ENCODE measurements at places on chromosomes 6 and 20. TPM values are rescaled to one million over a fixed set of nuclear protein-coding genes. Genes with fewer than 3 reads are reported as not detected.

GRCh38 chr20:48606172-48606840, 221.5 kb downstream of the PREX1 start:
- no peak overlapping the region for H3K27ac ChIP-seq
- H3K27me3 ChIP-seq, result peaks cover 7% of the 10 kb centered on the region
- peaks cover 20% of the 10 kb centered on the region for H3K4me1 ChIP-seq

- DNase-seq, result no peak
- no peak overlapping the region for H3K27ac ChIP-seq
- H3K27me3 ChIP-seq, result no peaks in the 10 kb centered on the region
These were observed 17.9 kb downstream of the TENT5A start for GRCh38 chr6:81734500-81735150.

DNA sequence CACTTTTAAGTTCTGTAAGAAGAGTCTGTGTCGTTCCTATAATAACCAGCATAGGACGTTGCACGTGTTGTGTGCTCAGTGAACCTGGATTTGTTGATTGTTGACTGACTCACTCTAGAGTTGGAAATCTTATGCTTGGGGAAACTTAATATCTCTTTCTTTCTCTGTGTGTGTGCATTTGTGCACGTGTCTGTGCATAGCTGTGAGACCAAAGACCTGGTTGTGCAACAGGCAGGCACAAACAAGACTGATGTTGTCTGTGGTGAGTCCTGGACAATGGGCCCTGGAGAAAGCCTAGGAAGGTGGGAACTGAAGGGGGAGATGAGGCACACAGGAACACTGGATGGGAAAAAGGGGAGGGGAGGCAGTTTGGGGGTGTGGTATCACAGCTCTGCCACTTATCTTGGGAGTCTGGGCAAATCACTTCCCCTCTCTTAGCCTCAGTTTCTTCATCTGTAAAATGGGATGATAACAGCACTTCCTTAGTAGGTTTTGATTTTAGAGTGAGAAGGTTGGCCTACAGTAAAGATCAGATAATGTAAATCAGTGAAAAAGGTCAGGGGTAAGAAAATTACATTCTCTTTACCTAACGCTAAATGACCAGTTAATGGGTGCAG, 8.4 kb downstream of the CD40 start:
- no peaks in the 10 kb centered on the region for H3K36me3 ChIP-seq
- H3K27ac ChIP-seq, result no peak overlapping the region
- H3K4me1 ChIP-seq, result peaks cover 20% of the 10 kb centered on the region

DNA sequence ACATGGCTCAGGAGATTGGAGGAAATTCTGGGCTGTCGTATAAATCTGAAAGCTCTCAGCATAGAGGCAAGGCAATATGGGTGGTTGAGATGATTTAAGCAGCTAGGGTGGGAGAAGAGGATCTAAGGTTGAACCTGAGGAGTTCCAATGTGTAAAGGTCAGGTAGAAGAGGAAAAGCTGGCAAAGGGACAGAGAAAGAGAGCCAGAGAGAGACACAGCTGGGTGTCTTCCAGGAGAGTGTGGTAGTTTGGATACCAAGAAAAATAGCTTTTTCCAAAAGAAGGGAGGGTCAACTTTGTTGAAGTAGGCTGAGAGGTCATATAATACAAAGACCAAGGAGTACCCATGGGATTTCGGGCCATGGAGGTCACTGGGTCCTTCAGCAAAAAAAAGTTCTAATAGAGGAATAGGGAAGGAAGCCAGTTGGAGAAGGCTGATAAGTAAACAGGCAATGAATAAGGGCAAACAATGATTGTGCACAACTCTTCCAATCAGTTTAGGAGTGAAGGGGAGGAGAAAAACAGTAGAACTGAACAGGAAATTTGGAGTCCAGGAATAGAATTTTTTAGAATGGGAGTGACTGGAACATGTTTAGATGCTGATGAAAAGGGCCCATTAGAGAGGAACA, 135.1 kb downstream of the QRSL1 start:
- no peaks in the 10 kb centered on the region for H3K27me3 ChIP-seq
- H3K36me3 ChIP-seq, result no peaks in the 10 kb centered on the region
- H3K4me1 ChIP-seq, result peaks cover 24% of the 10 kb centered on the region
- no peak overlapping the region for H3K27ac ChIP-seq
- no peak overlapping the region for H3K4me3 ChIP-seq

Gene SAMD10
- 6.1 TPM for total RNA-seq

- H3K36me3 ChIP-seq, result no peaks in the 10 kb centered on the region
- DNase-seq, result no peak
- H3K27me3 ChIP-seq, result no peaks in the 10 kb centered on the region
- H3K4me1 ChIP-seq, result no peaks in the 10 kb centered on the region
- H3K4me3 ChIP-seq, result no peak overlapping the region
- no peak overlapping the region for H3K27ac ChIP-seq
These were observed 36.8 kb upstream of the ME1 start for GRCh38 chr6:83467620-83468036.

Gene HLA-C
- 77.1 TPM for total RNA-seq

DNA sequence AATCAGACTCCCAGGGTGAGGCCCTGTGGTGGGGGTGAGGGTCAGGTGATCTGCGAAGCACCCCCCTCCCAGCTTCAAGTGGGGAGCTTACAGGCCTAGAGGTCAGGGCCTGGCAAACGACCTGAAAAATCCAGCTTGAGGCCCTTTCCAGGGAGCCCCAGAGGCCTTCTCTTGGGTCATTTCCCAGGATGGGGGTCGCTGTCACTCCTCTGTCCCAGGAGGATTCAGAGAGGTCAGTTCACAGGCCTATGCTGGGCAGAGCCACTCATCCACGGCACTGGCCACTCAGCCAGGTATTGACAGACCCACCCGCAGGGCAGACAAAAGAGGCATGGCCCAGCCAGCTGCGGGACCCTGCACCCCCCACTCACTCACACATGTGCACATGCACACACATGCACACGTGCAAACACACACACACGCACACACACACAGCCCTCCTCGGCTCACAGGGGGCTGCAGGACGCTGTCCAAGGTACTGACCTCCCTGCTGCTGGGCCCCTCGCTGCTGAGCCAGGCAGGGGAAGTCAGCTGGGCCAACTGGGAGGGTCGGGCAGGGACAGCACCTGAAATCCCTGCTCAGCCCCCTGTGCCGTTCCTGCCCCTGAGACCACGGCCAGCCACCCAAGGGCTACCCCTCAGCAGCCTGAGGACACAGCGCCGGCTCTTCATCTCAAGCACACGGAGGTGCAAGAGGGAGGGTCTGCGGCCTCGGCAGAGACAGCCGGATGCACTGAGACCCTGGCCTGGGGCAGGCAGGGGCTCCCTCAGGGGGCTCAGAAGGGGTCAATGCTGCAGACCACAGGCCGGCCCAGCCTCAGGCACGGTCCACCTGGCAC, 113.8 kb downstream of the TAF4 start:
- no peaks in the 10 kb centered on the region for H3K27me3 ChIP-seq
- DNase-seq, result no peak
- peaks cover 31% of the 10 kb centered on the region for H3K4me1 ChIP-seq

DNA sequence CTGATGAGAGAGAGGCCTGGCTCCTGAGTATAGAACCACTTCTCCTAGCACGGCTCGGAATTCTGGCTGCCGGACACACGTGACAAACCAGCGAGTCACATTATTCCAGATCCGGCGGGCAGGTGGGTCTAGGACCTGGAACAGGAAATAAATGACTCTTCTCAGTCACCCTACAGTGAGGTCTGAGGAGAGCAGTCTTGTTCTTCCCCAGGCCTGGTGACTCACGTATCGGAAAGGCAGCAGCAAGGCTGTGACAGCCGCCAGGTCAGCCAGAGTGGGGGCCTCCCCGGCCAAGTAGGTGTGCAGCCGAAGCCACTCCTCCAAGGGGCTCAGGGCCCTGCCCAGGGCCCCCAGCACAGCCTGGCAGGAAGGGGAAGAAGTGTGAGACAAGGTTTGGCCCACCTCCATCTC, 2.8 kb downstream of the VARS1 start:
- no peak overlapping the region for H3K27ac ChIP-seq
- no peak overlapping the region for H3K4me3 ChIP-seq
- DNase-seq, result no peak
- H3K4me1 ChIP-seq, result peaks cover 25% of the 10 kb centered on the region
- H3K27me3 ChIP-seq, result no peaks in the 10 kb centered on the region
- peaks cover 30% of the 10 kb centered on the region for H3K36me3 ChIP-seq

DNA sequence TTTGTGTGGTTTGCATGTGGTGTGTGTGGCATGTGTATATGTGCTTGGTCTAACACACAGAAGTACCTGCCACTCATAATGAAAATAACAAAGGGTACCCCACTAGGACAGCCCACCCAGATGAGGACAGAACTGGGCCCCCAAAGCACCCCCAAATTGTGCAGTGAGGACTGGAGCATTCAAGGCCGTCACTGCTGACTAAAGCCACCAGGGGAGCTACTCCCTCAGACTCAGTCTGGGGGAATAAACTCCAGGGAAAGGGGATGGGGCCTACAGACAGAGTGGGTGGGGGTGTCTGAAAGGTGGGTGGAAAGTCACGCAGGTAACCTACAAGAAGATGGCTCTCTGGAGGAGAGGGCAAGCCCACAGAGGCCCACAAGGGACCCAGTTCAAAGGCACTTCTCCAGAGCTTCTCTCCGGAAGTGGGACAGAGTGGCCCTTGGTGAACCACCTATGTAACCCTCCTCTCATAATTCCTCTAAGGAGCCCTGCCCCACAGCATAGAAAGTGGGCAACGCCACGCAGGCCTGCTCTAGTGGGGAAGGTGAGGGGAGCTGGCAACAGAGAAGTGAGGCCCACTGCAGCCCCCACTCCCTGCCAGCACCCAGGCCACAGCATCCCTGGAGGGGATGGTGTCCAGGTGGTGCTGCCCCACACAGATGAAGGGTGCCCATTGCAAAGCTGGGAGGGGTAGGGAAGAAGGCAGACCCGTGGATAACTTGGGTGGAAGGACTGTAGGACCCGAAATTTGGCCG, 122.8 kb upstream of the MAFB start:
- H3K4me3 ChIP-seq, result no peak overlapping the region
- H3K27me3 ChIP-seq, result peaks cover 2% of the 10 kb centered on the region
- no peak for DNase-seq
- H3K4me1 ChIP-seq, result no peaks in the 10 kb centered on the region
- no peak overlapping the region for H3K27ac ChIP-seq

Gene HSPA12B
- not detected for total RNA-seq

GRCh38 chr6:79598012-79598411, 33.1 kb upstream of the SH3BGRL2 start:
- H3K4me3 ChIP-seq, result no peak overlapping the region
- H3K27ac ChIP-seq, result no peak overlapping the region
- H3K27me3 ChIP-seq, result no peaks in the 10 kb centered on the region
- H3K4me1 ChIP-seq, result peaks cover 21% of the 10 kb centered on the region
- no peak for DNase-seq

DNA sequence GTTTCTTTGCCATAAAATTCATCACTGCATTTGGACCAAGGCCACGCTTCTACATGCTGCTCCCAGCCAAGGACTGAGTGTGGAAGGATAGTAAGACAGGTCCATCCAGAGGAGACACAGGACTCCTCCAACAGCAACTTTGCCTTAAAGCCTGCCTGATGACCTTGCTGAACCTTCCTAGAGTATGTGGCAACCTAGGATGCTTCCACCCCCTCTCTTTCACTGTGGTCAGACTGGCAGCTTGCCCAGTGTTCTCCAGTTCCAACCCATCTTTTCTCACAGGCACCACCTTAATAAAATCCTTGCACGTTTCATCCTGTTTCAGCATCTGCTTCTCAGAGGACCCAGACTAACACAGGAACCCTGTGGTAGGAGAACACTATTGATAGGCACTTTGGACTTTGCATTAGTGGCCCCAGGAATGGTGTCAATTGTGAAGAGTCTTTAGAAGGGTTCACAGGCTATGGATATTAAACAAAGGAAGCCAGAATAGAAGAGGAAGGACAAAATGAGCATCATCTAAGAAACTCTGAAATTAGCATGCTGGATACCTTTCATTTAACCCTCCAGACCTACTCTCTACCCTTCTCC, 2.4 kb upstream of the PKHD1 start:
- no peaks in the 10 kb centered on the region for H3K27me3 ChIP-seq
- H3K4me3 ChIP-seq, result no peak overlapping the region
- H3K27ac ChIP-seq, result no peak overlapping the region
- no peak for DNase-seq
- no peaks in the 10 kb centered on the region for H3K36me3 ChIP-seq
- H3K4me1 ChIP-seq, result peaks cover 24% of the 10 kb centered on the region

Gene ZSCAN23
- 0.91 TPM for total RNA-seq

Gene C2
- total RNA-seq, result 165 TPM

DNA sequence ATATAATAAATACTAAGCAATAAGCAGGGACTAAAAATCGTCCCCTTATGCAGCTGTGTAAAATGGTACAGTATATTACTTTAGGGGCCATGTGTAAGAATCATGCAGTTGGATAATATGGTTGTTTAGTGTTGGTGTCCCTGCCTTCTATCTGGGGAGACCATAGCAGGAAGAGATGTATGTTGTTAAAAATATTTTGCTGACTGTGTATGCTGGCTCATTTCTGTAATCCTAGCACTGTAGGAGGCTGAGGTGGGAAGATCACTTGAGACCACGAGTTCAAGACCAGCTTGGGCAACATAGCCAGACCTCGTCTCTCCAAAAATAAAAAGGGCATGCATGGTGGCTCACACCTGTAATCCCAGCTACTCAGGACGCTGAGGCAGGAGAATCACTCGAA, 5.6 kb downstream of the PANK2 start:
- no peak overlapping the region for H3K27ac ChIP-seq
- H3K4me3 ChIP-seq, result no peak overlapping the region
- no peak for DNase-seq
- H3K27me3 ChIP-seq, result no peaks in the 10 kb centered on the region
- peaks cover 93% of the 10 kb centered on the region for H3K4me1 ChIP-seq
